ENCODE measurements at places on chromosomes 2 and 18. TPM values are rescaled to one million over a fixed set of nuclear protein-coding genes. Genes with fewer than 3 reads are reported as not detected.

SLC66A3 gene
- total RNA-seq: 29.8 TPM

DSG1 gene
- not detected for total RNA-seq

ANKRD62 gene
- total RNA-seq: not detected

ABCB6 gene
- total RNA-seq: 69.9 TPM

GATA6 gene
- 40.3 TPM for total RNA-seq

ATP8B1 gene
- total RNA-seq: 73.6 TPM

DNAJC5G gene
- total RNA-seq: not detected

SERPINB3 gene
- 0.07 TPM for total RNA-seq

DNER gene
- total RNA-seq: 0.20 TPM

LRRFIP1 gene
- total RNA-seq: 85.9 TPM

ADAM23 gene
- total RNA-seq: 28.9 TPM

C18orf54 gene
- 2.7 TPM for total RNA-seq

SLC4A1AP gene
- 24.9 TPM for total RNA-seq

LCT gene
- 0.03 TPM for total RNA-seq

CDCA7 gene
- 0.83 TPM for total RNA-seq

AMER3 gene
- not detected for total RNA-seq

MARCHF7 gene
- 108 TPM for total RNA-seq

FAM110C gene
- 0.07 TPM for total RNA-seq

GALNT14 gene
- 5.3 TPM for total RNA-seq

PASK gene
- 2.4 TPM for total RNA-seq

DES gene
- 3.0 TPM for total RNA-seq

CSRNP3 gene
- total RNA-seq: 1.4 TPM
